ENCODE measurements at places on chromosomes 7 and 10.

- DNase-seq = no peak
Observed at GRCh38 chr7:16531707-16532106, 5.1 kb downstream of the LRRC72 start.

GRCh38 chr10:33484787-33485186 lies 150.3 kb upstream of the NRP1 start:
- DNase-seq = no peak

DNA sequence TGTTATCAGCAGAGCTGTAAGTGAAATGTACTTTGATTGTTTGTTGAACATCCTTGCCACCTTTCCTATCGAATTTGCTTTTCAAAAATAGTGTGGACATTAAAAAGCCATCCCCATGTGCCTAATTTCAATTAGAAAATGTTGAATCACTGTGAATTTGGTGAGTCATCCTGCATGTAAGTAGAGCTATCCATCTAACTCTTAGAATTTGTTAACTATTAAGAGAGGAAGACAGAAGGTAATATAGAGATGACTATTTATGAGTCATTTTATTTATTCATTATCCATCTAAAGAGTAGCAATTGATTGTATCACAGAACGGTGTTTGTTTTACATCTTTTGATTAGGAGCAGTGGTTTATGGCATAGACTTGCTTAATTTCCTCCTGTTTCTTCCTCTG lies 154.7 kb downstream of the MGMT start:
- DNase-seq = no peak

GRCh38 chr7:1703441-1703840 lies 33.4 kb downstream of the ELFN1 start:
- peak; percentile 50 for DNase-seq

DNA sequence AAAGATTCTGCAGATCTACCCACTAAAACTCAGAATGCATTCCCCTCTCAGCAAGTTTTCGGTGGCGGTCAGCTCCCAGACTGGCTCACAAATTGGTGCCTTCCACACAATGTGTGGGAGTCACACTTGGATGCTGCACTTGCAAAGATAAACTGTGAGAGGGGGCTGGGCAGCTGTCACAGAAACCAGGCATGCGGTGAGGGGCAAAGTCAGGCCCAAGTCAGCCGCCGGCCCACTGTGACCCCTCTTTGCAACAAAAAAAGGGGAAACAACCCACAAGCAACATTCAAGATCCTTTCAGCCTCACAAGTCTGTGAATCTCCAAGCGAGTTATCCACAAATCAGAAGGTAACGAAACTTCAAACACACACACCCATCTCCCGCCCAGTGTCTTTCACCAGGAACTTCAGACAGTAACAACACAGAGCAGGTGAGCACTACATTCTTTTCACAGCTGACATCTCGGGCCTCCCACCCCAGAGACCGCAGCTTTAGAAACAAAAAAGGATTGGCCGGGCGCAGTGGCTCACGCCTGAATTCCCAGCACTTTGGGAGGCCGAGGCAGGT lies 32.0 kb downstream of the SNX8 start:
- no peak for DNase-seq

- DNase-seq = no peak
Observed at GRCh38 chr10:76883596-76883995, 754.0 kb downstream of the KCNMA1 start.

DNA sequence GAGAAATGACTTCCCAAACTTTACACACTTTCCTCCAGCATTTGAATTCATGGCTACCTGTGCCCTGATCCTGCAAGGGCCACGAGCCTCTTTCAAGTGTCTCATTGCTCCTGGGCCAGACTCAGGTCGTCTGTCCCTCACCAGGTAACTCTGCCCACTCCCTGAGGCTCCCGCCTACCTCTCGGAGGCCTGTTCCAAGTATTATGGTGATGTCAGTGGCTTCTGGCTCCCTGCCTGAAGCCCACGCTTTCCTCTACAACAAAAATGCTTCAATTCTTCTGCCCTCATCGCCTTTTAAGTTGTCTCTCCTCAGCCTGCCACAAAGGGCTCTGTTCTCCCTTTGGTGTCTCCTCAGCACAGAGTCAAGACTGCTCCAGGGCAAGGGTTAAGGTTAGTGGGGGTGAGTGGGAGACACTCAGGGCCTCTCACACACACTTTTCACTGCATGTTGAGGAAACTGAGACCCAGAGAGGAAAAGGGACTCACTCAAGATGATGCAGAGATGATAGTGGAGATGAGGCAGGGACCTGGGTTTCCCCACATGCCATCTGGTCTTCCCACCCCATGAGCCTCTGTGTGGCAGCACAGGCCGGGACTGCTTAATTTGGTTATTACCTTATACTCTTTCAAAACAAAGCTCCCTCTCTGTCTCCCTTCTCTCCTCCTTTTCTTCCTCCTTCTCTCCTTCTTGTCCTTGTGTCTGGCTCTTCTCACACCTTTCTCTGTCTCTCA lies 28.3 kb upstream of the EGR2 start:
- no peak for DNase-seq

- no peak for DNase-seq
Observed at GRCh38 chr7:13411636-13412035, 577.8 kb downstream of the ETV1 start.

- no peak for DNase-seq
Observed at GRCh38 chr7:23759671-23760391, 49.8 kb downstream of the STK31 start.

- DNase-seq = no peak
Observed at GRCh38 chr10:91196268-91197048, 24.0 kb upstream of the PCGF5 start.

DNA sequence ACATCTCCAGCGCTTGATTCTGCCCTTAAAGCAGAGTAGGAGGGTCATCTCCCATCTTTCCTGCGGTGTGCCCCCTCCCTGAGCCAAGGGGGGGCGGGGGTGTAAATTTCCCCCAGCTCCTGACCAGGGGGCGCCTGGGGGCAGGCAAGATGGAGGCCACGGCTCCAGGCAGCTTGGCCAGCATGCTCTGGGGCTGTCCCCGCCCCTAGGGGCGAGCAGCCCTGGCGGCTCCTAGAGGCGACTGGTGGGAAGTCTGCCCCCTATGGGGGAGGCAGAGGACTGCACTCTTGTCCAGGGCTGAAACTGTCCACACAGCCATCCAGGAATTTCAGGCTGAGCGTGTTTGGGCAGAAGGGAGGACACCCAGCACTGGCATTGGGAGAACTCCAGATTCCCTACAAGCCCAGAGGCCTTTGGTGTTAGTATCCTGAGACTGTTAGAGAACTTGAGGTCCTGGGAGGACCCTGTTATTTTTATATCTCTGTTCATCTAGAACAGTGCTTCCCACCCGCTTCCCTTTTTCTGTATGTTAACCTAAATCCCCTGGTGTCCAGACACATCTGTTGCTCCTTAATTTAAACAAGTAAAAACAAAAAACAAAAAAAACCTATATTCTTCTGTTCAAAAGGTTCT lies 4.6 kb downstream of the STRA8 start:
- DNase-seq = peak; percentile 42

GRCh38 chr7:115462301-115463015 lies 540.6 kb downstream of the MDFIC start:
- DNase-seq = no peak

GRCh38 chr10:33884604-33885003 lies 550.1 kb upstream of the NRP1 start:
- no peak for DNase-seq

- no peak for DNase-seq
Observed at GRCh38 chr10:25296324-25296723, 121.5 kb downstream of the GPR158 start.

DNA sequence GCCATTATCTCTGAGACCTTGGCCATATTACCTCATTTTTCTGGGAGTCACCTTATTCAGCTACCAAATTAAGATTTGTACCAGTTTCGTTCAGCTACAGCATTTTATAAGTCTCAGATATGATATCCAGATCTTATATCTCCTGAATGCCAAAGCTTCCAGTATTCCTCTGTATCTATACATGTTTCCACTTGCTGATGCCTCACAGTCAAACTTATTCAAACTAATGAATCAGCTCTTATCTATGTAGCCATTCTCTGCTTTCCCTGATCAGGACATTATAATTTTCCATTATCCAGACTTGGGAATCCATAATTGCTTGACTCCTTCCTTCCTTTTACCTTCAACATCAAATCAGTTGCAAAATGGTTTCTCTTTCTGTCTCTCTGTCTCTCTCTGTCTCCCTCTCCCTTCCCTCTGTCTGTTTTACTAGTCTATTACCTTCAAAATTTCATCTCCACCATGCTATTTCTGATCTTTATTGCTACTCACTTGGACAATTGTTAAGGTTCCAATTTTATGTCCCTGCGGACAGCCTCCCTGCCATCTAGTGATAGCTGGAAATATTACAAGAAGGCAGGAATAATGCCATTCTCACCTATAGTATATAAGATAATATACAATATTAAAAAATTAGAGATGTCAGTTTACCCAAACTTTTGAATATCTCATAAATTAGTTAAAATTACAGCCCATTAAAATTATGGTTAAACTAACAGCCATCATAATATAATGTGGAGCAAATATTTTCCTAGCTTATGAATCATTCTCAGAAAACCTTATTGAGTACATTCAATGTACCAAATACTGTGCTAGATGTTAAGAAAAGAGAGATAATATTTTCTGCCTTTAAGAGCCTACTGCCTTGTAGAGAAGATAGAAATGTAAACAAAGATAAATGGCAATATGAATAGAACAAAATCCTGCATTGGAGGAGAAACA lies 89.8 kb downstream of the PCLO start:
- DNase-seq = no peak

DNA sequence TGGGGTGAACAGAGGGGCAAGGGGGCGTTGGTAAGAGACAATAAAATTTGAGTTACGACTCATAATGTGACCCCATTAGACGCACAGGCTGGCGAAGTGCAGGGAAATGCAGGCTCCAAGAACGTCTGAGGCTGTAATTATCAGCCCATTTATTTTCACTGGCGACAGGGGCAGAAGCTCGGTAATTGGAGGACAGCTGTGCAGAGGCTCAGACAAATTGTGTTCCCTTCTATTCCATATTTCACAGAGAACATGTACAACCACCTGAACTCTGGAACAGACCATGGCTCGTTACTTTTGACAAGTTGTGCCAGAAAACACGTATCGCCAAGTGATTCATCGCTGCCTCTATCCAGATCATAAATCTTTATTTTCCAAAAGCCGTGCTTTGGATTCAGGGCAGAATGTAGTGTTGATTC lies 137.3 kb upstream of the FRMD4A start:
- no peak for DNase-seq

DNA sequence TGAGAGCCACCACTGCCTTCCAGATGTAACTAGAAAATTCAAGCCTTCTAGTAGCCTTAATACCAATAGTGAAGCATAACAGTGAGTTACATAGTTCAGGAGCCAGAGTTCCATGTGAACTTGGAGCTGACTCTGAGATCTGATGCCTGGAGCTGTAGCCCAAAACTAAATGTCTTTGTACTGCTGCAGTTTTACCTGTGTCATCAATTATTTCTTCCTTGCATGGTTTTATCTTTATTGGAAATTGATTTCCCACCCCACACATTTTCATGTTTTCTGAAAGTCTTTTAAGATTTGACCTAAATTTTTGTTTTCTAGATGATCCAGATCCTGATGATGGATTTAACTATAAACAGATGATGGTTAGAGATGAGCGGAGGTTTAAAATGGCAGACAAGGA lies 17.0 kb downstream of the OPN1SW start:
- no peak for DNase-seq

DNA sequence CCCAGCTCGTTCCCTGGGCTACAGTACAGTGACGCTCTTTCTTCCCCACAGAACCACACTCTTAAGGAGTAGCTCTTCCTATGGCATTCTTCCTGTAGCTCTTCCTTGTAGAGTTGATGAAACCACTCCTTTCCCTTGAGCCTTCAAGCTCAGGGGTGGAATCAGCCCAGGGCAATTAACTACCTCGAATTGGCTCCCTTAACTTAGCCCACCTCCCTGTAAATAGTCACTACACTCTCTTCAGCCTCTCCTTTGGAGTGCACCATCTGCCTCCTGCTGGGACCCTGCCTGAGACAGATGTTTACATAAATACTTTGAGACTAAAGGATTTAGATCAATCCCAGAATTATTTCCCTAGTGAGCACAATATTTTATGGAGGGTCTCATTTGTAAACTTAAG lies 537.8 kb upstream of the AUTS2 start:
- no peak for DNase-seq

GRCh38 chr10:70784471-70784870 lies 706 bp downstream of the TBATA start:
- no peak for DNase-seq

- peak; percentile 41 for DNase-seq
Observed at GRCh38 chr10:3750854-3751253, 34.2 kb downstream of the KLF6 start.

GRCh38 chr10:27783660-27784059 lies 38.0 kb upstream of the MKX start:
- DNase-seq = peak; percentile 58

GRCh38 chr10:45437587-45438465 lies 63.8 kb downstream of the ALOX5 start:
- DNase-seq = no peak

DNA sequence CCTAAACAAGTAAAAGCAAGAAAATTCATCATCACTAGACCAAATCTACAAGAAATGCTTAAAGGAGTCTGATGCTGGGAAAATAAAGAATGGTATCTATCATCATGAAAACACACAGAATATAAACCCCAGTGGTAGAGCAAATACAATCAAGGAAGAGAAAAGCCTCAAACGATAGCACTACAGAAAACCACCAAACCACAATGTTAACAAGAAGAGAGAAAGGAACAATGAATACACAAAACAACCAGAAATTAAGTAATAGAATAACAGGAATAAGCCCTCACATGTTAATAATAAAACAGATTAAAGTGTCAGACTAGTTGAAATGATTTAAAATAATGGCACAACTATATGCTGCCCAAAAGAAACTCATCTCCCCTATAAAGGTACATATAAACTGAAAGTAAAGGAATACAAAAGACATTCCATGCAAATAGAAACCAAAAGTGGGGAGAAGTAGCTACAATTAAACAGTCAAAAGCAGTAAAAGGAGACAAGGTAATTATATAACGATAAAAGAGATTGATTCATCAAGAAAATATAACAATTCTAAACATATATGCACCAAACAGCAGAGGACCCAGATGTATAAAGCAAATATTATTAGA lies 77.3 kb downstream of the JMJD1C start:
- DNase-seq = no peak

DNA sequence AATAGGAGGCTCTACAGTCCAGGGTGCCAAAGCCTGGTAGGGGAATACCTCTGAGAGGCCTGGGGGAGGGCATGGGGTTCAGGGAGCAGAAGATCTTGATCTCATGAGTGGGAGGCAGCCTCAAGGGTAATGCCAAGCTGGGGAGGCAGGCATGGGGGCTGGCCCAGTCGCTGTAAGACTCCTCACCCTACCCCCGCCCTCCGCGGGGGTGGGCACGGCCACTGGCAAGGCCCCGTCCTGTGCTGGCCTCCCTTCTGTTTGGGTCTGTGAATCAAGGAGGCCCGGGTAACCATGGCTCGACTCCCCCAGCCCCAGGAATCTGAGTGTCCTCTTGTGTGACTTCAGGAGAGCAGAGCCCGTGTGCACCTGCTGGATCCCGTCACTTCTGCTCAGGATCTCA lies 473.9 kb downstream of the PLXNA4 start:
- no peak for DNase-seq

DNA sequence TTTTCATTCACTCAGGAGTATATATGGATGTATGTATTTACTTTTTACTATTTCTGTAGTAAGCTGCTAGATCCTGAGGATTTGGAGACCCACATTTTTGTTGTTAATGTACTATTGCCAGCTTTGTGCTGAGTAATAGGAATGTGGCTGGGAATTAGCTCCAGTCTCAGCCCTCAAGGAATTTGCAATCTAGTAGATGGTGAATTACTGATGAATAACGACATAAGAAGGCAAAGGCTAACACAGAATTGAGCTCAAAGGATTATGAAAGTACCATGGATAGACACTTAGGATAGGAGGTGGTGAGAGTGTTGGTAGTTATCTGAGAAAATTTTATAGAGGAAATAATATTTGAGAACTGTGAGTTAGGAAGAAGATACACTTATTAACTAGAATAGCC lies 19.9 kb downstream of the CASD1 start:
- no peak for DNase-seq
